Hematopoietic multipotent progenitor cell treated with erythropoietin and hydrocortisone succinate and interleukin-3 and kit ligand, for 17 days (in vitro differentiated cells): ENCODE measurements at places on chromosomes 6 and 20.

- DNase-seq: no peak
Measured at GRCh38 chr6:54722328-54722727, 124.2 kb upstream of the FAM83B start.

DNA sequence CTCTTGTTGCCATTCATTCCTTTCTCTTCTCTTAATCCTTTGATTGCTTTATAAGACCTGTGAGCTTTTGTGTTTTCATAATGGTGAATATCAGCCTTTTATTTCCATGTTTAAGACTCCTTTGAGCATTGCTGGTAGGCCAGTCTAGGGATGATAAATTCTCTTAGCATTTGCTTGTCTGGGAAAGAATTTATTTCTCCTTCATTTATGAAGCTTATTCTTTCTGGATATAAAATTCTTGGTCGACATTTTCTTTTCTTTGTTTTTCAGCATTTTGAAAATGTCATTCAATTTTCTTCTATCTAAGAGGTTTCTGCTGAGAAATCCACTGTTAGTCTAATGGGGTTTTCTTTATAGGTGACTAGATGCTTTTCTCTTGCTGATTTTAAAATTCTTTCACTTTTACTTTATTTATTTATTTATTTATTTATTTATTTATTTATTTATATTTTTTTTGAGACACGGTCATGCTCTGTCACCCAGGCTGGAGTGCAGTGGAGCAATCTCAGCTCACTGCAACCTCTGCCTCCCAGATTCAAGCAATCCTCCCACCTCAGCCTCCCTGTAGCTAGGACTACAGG is 15.0 kb downstream of the ARFGEF3 start:
- DNase-seq: no peak

DNA sequence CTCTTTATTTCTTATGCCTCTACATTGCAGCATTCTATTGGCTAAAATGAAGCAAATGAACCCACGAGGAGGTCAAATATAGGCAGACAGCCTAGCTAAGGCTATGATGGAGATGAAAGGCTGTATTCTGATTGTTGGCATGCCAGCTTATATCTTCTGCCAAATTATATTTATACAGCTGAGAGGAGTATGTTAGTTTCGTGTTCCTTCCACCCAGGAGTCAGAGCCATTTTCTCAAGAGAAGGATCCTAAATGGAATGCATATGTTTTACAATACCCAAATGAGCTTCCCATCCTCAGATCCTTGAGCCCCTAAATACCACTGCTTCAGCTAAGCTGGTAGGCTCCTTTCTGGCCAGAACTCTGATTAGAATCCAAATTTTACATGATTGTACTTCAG is 178.4 kb upstream of the HDDC2 start:
- no peak for DNase-seq

DNA sequence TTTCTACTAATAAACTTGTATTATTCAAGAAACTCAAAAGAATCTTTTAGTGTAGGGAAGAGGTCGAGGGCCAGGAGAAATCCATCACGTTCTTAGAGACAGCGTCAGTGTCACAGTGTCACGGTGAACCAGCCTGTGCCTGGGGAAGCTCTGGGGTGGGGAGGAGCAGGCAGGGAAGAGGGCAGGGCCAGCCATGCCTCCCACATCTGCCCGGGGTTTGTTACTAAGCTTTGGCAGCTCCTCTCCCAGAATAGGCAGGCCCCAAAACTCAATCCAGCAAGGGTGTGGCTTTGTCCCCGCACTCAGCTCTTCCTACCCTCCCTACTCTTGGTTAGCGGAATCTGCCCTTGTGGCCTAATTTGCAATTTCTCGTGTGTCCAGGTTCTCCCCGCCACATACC is 72.9 kb downstream of the TCP11 start:
- no peak for DNase-seq

- DNase-seq: no peak
Measured at GRCh38 chr20:582204-582603, 27.9 kb downstream of the TCF15 start.

DNA sequence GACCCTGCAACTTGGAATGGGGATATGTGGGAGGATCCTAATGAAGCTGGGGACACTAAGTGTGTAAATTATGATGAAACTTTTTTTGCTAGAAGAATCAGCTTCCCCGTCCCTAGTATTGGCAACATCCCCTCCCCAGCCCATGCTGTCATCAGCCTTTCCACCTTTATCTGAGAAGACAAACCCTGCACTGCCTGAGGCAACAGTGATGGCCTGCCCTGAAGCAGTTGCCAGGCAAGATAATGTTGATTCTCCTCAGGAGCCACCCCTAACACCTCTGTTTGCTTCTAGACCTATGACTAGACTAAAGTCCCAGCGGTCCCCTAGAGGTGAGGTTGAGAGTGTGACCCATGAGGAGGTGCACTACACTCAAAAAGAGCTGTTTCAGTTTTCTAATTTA is 27.1 kb downstream of the MICA start:
- DNase-seq: no peak

DNA sequence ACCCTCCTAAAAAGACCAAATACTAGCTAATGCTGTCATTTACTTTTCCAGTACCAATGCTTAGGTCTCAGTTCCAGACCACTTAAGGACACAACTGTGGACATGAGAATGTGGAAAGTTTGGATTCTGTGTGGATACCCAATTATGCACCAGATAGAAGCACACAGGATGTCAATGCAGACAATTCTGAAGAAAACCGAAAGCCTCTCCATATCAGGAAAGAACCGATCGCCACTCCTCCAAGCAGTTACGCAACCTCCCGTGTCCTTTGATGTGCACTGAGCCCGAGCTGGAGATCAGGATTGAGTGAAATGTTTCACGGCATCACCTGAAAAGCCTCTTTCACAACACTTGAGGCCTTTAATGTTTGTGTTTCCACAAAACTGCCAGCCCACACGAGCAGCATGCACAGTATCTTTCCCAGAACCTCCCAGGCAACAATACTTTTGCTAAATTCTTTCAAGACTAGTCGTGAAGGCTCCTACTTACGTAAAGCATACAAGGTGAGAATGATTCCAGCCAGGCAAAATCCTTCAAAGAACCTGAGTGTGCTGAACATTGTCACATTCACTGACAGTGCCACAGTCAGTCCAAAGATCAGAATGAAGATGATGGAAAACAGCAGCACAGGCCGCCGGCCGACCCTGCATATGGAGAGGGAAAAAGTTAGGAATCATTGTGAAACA is 47.0 kb downstream of the SLC22A23 start:
- peak; percentile 26 for DNase-seq

DNA sequence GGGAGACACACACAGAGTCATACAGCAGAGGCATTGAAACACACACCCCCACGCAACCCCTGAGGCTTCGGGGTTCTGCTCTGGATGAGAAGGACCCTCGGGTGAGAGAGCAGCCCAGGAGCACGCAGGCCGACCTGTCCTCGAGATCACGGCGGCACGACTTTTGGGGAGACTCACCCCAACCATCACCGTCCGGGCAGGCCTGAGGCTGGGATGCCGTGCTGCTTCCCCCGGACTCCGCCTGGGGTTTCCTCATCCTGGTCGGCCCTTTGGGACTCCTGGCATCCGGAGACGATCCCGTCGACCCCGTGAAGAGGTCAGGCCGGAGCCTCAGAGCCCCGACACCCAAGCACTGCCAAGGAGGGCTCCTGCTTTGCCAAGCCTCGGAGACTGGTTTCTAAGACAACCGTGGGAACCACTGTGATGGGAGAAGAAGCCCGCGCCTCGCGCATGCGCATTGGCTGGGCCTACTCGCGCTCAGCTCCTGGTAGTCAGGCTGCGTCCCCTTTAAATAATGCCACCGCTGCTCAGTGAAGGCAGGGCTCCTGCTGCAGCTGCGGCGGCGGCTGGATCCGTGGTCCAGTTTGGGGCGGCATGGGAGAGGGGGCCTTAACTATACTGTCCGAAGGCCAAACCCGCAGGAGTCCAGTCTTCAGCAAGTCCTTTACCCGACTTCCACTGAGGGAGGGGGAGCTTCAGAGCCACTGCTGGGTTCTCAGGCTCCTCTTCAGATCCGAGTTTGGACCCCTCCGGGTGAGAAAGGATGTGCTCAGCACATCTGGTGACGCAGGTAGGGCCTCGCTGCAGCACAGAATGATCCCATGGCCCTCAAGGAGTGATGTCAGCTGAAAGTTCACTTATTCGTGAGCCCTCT is 171.4 kb upstream of the ZNF337 start:
- no peak for DNase-seq

DNA sequence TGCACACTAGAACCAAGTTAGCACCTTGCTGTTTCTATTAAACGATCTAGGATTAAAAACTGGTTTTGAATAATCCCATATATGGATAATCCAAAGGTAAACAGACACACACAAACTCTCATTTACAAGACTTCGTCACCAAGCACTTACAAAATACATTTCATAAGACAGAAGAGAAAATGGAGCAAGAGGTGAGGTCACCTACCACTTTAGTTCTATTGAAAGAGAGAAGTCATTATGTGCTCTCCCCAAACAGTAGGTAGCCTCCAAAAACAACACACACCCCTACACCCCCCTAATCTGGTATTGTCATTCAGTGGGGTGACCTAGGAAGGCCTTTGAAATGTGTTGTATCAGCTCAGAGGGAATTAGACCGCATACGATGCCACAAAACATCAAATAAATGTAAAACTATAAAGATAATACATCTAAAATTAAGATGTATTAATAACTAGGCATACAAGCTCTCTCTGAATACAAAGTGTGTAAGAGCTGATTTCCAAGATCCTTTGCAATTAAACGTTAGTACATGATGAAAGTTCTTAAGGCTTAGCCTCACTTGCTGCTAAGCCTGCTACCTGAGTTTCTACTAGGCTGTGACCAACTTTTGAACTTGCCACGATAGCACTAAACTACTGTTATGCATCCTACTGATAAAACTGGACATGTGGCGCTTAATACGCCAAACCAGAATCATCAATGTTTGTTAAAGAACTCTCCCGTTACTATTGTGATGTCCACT is 1.6 kb downstream of the SRPK1 start:
- DNase-seq: no peak
